Right forelimb (tissue), 1 donor: ENCODE measurements at places on chromosomes 2 and 18.

DNA sequence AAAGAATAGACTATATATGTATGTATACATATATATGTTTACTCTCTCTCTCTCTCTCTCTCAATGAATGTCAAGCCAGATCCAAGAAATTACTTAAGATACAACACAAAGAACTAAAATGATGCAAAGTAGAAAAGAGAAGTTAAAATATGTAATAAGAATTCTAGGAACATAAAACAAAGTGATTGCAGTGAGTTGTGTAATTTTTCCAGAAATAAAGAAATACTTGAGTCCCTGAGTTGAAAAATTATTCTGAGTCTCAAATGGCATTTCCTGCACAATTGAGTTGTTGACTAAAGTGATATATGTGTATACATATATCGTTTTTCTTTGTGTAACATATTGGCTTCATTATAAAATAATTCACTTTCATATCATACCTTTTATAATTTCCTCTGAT, 262.4 kb downstream of the INSIG2 start:
- DNase-seq: no peak

DNA sequence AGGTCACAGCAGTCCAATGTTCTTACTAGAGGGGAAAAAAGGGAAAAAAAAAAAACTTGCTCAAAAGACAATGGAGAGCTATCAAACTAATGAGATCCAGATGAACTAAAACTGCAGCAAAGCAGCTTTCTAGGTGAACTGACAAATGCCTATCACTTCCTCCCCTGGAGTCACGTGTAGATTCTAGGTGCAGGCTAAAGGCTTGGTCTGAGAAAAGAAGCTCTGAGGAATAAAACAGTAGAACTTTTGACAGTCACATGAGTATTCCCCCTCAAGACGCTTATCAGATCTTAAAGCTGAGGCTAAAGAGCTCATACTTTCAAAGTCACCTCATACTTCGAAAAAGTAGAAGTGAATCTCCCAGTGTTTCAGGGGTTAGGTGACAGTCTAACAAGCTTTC, 42.3 kb downstream of the SMAD2 start:
- DNase-seq: no peak

- DNase-seq: no peak
These were observed 74.5 kb upstream of the B3GNT7 start for GRCh38 chr2:231321021-231321420.

DNA sequence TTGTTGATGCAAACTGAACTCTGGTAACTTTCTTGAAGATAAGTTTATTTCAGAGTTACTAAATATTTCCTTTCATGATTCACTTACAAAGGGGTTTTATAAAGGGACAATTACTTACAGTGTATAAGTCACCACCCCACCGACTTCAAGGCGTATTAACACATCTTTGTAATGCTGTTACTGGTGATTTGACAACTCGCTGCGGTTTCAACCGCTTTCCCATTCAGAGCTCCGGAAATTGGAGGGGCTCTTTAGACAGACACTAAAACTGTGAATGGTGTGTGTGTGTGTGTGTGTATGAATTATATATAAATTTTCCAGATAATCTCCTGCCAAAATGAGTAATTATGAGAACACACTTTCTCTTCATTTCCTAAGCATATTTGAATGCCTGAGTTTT, 4.9 kb downstream of the TM4SF20 start:
- DNase-seq: no peak

DNA sequence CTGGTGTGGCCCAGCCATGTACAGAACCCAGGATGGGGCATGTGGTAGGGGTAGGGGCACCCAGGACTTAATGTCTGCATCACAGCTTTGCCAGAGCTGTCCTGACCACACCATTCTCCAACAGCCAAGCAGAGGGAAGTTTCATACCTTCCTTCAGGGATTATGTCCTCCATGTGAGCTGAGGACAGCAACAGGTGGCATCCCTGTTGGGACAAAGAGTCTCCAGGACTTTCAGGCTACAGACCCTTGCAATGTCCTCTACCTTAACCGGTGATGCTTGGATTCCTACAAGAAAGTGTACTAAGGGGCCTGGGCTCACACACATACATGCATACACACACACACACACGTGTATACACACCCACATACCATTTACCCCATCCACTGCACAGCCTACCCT, 227.0 kb upstream of the SIX2 start:
- DNase-seq: no peak

DNA sequence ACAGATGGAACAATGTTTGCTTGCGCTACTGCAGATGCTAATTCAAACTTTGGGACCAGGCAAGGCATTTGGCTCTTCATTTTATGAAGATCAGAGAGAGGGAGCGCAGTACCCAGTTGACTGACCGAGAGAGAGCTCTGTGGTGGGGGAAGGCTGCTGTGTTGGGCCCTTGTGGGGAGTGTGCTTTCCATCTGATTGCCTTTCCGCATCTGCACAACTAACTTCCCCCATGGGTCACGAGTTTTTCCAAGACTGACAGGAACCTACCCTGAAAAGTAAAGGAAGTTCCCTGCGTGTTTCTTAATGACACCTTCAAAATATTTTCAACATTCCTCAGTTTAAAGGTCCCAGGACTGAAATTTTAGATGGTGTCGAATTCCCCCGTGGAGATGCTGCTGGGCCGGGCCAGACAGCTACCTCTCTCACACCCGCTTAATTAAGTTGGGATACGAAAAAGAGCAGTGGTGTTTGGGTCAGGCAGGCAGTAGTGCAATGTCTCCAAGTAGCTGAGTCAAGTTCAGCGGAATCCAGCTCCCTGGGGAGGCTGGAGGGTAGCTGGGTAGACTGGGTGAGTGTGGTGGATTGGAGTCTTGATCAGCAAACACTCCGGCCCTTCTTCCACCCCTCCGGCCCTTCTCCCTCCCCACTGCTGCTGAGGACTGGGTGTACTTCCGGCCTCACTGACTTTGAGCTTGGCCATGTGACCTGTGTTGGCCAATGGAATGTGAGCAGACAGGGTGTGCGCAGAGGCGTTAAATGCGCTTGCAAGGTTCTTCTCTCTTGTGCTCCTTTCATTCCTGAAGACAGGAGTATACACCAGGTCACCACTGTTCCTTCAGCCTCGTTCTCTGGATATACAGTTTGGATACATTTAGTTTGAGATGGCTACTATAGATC, 2.3 kb upstream of the ARHGAP25 start:
- DNase-seq: no peak

GRCh38 chr18:43310239-43310638, 32.9 kb upstream of the SYT4 start:
- no peak for DNase-seq

DNA sequence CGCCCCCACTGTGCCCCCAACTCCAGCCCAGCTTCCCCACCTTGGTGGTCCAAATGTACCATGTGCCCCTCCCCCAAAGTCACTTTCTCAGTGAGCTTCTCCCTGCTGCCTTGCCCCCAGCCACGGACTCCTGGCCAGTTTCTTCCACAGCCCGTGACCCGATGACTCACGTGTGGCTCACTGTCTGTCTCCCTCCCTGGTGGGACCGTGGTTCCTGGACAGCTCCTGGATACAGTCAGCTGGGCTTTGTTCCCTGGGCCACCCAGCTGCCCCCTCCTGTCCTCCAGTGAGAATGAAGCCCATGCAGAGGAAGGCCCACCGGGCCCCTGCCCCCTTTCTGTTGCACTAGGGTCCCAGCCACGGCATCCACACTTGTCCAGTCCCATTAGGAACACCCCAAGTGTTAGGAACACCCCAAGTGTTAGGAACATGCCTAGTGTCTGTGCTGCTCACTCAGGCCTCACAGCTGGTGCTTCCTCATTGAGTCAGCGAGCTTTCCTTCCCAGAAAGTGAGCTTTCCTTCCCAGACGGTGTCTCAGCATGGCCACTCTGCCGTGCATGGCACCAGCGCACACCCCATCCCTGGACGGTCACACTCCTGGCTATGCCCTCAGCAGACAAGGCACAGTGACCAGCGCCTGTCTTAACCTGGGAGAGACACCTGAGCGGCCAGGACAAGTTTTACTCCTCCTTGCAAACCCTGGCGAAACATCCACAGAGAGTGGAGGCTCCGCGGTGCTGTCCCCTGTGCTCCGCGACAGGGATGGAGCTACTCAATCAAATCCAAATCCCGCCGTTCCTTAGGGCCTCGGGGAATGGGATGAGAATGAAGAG, 44.8 kb upstream of the CTDP1 start:
- no peak for DNase-seq

DNA sequence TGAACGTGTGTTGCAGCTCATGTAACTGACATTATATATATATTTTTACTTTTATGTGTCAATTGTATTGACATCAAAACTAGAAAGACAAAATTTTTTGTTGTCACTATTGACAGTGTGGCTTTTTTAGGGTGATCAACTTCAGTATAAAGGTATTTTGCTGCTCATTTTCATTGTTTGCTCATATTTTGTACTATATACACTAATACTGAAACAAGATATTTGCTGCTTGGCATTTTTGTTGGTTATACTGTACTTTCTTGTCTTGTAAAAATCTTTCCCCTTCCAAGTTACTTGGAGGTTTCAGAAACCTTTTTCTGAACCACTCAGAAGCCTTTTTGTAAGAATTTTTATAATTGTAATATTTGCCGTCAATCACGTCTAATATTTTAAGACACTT, 16.5 kb downstream of the AFTPH start:
- DNase-seq: no peak
